ENCODE measurements at places on chromosomes 4 and X. TPM values are rescaled to one million over a fixed set of nuclear protein-coding genes. Genes with fewer than 3 reads are reported as not detected.
A peak's percentile ranks its signal among the peaks of the same experiment; 100 is the strongest.

MAOB gene
- total RNA-seq: 0.10 TPM

MYOZ2 gene
- not detected for total RNA-seq

CFAP47 gene
- total RNA-seq: not detected

RBM47 gene
- total RNA-seq: 0.91 TPM

ZNF711 gene
- total RNA-seq: 1.8 TPM

TKTL2 gene
- total RNA-seq: 0.10 TPM

NR0B1 gene
- total RNA-seq: not detected

PTCHD1 gene
- not detected for total RNA-seq

AWAT2 gene
- total RNA-seq: not detected

PPP4R3C gene
- total RNA-seq: not detected

ART3 gene
- not detected for total RNA-seq

VCX2 gene
- not detected for total RNA-seq

MAGEC1 gene
- not detected for total RNA-seq

DNA sequence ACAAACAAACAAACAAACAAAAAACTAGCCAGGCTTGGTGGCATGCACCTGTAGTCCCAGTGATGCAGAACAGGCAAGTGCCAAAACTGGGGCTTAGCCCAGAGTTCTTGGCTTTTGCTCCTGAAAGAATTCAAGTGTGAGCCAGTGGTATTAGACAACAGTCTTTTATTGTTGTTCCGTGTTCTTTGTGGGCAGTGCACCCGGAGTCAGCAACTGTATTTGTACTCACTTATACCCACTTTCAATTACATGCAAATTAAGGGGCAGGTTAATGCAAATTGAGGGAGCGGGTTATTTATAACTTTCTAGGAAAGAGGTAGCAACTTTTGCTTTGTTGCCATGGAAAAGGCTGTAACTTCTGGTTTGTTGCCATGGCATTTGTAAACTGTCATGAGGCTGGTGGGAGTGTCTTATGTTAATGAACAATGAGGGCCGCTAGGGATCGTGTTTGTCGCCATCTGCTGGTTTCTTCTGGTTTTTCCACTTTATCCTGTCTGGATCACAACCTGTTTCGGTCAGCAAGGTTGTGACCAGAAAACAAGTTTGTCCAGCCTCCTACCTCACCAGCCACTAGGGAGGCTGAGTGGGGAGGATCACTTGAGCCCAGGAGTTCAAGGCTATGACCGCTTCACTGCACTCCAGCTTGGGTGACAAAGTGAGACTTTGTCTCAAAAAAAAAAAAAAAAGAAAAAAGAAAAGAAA is 88.8 kb upstream of the ESX1 start:
- DNase-seq: no peak

- no peak for DNase-seq
Observed at GRCh38 chrX:107123750-107124149, 5.1 kb upstream of the RBM41 start.

DNA sequence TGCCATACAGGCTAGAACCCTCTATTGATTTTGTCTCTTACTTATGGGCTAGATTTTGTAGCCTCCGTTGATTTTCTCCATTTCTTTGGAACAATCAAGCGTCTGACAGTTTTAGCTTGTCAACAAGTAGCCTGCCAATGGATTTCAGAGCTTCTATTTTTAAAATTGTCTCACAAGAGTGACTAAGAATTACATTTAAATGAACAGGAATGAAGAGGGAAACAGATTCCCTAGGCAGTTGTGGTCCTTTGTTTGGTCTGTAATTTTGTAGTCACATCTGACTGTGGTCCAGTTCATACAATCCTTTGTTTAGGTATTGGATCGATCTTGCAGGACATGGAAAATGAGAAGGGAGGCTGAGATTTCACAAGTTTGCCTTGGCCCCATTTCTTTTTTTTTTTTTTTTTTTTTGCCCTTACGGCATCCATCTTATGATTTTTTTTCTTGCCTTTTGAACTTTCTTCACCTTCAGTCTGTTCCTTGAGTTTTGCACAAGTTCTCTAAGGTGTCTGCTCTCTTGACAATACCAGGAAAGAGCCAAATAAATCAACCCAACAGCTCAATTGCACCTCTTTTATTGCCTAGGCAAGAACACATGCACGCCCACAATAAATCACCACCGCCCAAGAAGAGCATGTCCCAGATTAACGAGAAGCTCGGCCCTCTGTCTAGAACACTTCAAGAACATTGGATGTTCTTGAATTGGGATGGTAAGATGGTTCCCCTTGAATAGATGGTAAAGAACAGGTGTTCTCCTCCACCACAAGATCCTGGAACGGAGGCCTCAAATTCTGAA is 86.5 kb upstream of the EGFL6 start:
- no peak for DNase-seq

GRCh38 chrX:154136627-154137161 is 7.3 kb upstream of the OPN1LW start:
- DNase-seq: peak; percentile 58

DNA sequence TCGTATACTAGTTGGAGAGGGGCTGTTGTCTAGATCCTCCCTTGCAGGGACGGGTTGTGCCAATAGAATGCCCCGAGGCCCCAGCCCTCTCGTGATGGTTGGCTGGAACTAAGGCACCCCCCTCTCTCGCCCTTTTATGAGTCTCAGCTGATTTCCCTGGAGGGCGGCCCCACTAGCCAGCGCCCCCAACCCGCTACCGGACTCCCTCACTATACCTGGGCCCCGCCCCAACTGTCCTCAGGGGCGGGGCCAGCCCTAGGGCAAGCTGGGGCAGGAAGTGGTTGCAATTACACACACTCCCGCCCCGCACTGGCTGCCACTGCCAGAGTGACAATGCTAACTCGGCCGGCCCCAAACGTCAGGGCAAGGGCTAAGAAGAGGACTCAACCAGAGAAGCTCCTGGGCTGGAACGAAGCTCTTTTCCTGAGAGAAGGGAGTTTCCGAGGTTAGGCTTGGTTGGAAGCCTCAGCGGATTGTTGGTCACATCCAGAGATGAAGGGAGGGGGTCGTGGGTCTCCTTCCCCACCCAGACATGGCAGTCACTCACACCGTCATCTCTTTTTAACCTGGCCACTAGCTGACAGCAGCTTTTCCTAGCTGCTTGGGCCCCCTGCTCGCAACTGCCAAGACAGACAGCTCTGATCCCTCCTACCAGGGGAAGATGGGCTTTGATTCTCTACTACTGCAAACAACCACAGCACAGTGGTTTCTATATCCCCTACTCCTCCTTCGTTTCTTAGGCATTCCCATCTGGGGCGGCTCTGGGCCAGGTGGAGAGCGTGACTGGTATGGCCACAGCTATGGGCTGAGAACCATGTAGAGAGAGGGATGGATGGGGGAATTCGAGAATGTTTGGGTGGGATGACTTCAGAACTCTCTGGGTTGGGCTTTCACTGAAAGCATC is 21.0 kb upstream of the BCORL1 start:
- peak; percentile 20 for DNase-seq

GRCh38 chr4:7344636-7345155 is 90.0 kb downstream of the PSAPL1 start:
- no peak for DNase-seq

- DNase-seq: no peak
Observed at GRCh38 chrX:1582686-1583437, 8.5 kb upstream of the AKAP17A start.

DNA sequence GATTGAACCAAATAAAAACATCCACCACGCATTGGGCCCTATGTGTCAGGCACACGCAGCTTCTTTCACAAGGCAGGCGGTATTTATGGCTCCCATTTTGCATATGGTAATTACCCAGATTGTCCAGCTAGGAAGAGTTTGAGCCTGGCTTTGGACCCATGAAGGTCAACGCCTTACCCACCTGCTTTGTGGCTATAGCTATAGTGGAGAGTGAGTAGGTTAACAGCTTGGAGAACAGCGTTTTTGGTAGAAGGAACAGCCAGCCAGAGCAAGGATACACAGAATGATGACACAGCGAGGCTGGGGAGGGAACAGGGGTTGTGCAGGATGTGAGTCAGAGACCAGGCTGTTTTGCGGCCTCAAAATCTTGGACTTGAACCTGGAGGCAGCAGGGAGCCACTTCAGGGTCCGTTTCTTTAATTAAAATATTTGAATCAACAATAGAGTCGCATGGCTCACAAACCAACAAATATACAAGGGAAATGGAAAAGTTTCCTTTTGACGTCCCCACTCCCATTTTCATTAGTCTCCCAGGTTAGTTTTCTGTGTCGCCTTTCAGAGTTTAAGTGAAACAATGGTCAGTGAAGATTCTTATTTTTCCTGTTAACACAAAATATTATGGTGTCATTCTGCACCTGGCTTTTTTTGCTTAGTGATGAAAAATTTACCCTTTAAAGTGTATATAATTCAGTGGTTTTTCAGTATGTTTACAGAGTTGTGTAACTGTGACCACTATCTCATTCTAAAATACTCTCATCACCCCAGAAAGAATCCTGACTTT is 118.2 kb upstream of the STX18 start:
- DNase-seq: no peak

GRCh38 chr4:38415682-38416081 is 248.3 kb upstream of the KLF3 start:
- DNase-seq: no peak

- no peak for DNase-seq
Observed at GRCh38 chr4:124065936-124066335, 646.6 kb downstream of the ANKRD50 start.

GRCh38 chrX:141455103-141455502 is 129.4 kb downstream of the SPANXA1 start:
- no peak for DNase-seq

DNA sequence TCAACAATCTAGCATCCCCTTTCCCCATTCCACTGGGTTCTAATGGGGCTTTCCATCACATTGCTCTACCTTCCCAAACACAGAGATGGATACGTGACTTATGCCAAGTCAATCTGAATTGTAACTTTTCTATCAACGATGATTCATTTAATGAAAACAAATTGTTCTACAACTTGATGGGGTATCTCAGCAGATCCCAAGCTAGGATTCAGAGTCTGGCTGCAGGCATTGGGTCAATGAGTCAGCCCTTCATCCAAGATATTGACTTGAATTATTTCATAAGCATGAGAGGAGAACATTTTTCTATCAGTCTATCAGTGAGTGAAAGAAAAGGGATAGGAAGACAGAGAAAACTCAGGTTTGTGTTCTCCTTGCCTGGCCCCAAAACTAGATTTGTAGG is 15.0 kb upstream of the HPGDS start:
- DNase-seq: no peak

DNA sequence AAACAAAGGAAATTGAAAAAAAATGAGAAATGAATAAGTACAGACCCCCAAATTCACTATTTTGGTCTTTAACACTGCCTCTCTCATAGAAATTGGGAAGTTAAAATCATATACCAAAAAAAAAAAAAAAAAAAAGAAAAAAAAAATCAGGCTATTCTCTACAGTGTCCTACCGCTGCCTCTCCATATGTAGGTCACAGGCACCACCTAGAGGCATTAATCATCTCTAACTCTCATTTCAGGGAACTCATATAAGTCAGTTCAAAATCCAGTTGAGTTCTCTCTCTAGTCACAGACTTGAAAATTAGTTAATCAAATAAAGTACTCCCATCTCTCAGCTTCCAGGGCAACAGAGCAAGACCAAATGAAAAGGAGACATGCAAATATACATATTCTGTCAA is 47.9 kb downstream of the COX18 start:
- DNase-seq: no peak

- no peak for DNase-seq
Observed at GRCh38 chr4:189765301-189765700, 175.4 kb upstream of the FRG1 start.

DNA sequence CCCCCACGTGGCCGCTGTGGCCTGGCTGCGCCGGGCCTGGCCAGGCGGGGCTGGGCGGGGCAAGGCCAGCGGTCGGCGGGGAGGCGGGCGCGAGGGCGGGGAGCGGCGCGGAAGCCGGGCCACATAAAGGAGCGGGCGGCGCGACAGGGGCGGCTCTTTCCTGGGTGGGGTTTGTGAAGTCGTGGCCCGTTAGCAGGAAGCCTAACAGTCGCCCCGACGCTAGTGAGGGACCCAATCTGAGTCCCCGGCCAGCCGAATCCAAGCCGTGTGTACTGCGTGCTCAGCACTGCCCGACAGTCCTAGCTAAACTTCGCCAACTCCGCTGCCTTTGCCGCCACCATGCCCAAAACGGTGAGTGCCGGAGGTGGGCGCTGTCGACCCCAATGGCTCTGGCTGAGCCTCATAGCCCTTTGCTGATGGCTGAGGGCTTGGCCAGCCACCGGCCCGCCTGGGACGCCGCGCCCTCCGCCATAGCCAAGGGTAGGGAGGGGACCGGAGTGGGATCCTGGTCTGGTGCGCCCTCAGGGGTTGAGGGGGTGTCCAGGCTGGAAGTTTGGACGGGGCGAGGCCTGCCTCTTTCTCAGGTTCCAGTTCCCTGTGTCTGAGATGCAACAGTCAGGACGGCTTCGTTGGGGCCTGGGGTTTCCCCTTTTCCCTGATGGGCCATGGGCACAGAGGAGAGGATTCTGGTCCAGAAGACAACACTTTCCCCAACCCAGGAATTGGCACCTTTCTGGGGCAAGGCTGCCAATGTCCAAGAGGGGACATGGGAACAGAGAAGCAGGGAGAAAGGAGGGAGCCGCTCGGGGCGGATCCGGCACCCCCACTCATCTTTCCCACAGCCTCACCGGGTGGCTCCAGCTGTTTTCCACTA is at the start of gene MSN:
Gene MSN, plus strand, starts transcription at position 152 of the 874 bp plus-strand sequence. Its CDS starts 188 bp downstream, at position 340.
- DNase-seq: peak; percentile 51

DNA sequence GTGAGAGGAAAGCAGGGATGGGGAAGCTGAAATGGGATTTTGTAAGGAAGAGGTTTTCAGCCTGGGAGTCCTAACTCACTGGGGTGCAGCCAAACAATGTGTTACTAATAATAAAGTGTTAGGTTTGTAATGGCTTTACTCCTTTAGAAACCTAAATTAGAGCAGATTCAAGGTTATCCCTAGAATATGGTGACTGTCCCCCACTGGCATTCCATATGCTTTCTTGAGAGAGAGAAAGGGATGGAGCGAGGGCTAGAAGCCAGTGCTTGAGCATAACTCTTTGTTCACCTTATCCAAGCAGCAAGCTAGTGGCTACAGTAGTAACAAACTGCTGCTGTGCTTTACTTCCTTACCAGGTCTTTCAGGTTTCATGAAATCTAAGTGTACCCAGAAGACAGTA is 249.1 kb upstream of the PGRMC2 start:
- DNase-seq: no peak

GRCh38 chr4:176981074-176981473 is 188.4 kb upstream of the VEGFC start:
- no peak for DNase-seq

GRCh38 chr4:102593147-102593546 is 92.0 kb downstream of the NFKB1 start:
- no peak for DNase-seq

DNA sequence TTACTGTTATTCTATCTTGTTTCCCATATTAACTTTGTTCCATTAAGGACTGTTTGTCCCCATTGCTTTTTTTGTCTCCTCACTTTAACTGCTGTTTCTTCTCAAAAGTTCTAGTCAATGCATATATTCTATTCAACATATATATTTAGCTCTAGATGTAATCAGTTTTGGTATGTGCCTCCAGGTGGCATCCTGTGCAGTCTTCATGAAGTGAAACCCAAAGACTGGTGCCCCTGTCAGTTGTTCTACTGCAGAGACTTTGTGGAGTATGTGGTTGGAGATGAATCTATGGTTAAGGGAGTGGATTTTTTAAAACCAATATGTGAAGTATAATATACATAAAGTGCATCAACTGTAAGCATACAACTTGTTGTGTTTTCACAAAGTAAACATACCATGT is 57.0 kb downstream of the VAMP7 start:
- no peak for DNase-seq

All from T-helper 17 cell (primary cell).